B cell (primary cell): ENCODE measurements at places on chromosomes 2 and 18. TPM values are rescaled to one million over a fixed set of nuclear protein-coding genes. Genes with fewer than 3 reads are reported as not detected.
A peak's percentile ranks its signal among the peaks of the same experiment; 100 is the strongest.

Gene SCTR
- not detected in 2 replicates for total RNA-seq

Gene ERLEC1
- total RNA-seq: 22.9 and 24.5 TPM in 2 replicates

Gene PLEKHA3
- total RNA-seq: 29.3 and 37.7 TPM in 2 replicates

Gene BCL2L11
- 164 and 175 TPM in 2 replicates for total RNA-seq

Gene NT5C1B
- total RNA-seq: not detected in 2 replicates

Gene TMEM37
- not detected in 2 replicates for total RNA-seq

Gene PLGLB2
- total RNA-seq: 6.1 and 6.5 TPM in 2 replicates

Gene CCL20
- not detected in 2 replicates for total RNA-seq

Gene TUBA4B
- total RNA-seq: not detected in 2 replicates

DNA sequence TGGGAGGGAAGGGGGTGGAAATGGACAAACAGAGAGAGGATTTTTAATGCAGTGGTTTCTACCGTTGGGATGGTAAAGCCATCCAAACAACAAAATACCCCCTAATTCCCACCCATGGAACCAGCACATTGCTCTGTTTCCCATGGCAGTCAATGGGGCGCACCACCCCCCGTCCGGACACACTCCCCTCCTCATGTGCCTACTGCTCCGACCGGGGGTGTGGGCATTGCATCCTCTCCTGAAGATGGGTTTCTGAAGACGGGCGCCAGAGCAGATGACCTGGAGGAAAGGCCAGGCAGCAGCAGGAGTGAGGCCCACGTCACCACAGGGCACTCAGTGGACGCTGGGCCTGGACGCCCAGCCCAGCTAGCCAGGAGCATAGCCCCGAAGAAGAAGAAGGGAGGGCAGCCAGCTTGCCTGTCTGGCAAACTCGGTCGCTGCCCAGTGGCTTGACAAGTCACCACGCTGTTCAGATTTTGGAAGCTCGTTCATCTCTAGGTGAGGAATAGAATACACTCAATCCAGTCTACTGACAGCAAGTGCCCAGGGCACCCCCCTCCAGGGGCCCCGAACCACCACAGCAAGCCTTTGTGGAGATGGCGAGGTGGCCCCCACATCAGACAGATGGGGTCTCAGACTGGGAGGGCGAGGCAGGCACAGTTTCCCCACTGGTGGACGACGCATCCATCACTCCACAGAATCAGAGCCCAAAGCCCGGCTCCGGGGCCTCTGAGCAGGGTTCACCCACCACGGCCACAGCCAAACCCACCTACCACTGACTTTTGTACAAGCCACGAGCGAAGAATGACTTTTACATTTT lies 296.2 kb upstream of the SALL3 start:
- no peaks in the 10 kb centered on the region for H3K27me3 ChIP-seq
- no peak overlapping the region for H3K27ac ChIP-seq
- H3K4me1 ChIP-seq: no peaks in the 10 kb centered on the region
- no peaks in the 10 kb centered on the region for H3K36me3 ChIP-seq
- DNase-seq: no peak
- no peak overlapping the region for H3K4me3 ChIP-seq

- H3K36me3 ChIP-seq: peaks cover 48% of the 10 kb centered on the region
- peak overlapping the region; percentile 80 for H3K27ac ChIP-seq
- H3K27me3 ChIP-seq: no peaks in the 10 kb centered on the region
- no peak for DNase-seq
- H3K4me1 ChIP-seq: peaks cover 93% of the 10 kb centered on the region
Observed at GRCh38 chr2:134268265-134268664, 14.4 kb downstream of the MGAT5 start.

- peak; percentile 84 for DNase-seq
- H3K4me3 ChIP-seq: no peak overlapping the region
- no peak overlapping the region for H3K27ac ChIP-seq
- H3K36me3 ChIP-seq: no peaks in the 10 kb centered on the region
- H3K4me1 ChIP-seq: peaks cover 9% of the 10 kb centered on the region
Observed at GRCh38 chr18:58565021-58565420, 63.9 kb downstream of the ALPK2 start.

- H3K4me3 ChIP-seq: no peak overlapping the region
- H3K36me3 ChIP-seq: no peaks in the 10 kb centered on the region
- no peaks in the 10 kb centered on the region for H3K4me1 ChIP-seq
- no peak overlapping the region for H3K27ac ChIP-seq
- H3K27me3 ChIP-seq: no peaks in the 10 kb centered on the region
- no peak for DNase-seq
Observed at GRCh38 chr18:44518091-44518615, 162.5 kb upstream of the SETBP1 start.

GRCh38 chr2:22273853-22274252 lies 1111.1 kb upstream of the KLHL29 start:
- no peaks in the 10 kb centered on the region for H3K27me3 ChIP-seq
- no peak overlapping the region for H3K4me3 ChIP-seq
- no peaks in the 10 kb centered on the region for H3K4me1 ChIP-seq
- no peak overlapping the region for H3K27ac ChIP-seq

DNA sequence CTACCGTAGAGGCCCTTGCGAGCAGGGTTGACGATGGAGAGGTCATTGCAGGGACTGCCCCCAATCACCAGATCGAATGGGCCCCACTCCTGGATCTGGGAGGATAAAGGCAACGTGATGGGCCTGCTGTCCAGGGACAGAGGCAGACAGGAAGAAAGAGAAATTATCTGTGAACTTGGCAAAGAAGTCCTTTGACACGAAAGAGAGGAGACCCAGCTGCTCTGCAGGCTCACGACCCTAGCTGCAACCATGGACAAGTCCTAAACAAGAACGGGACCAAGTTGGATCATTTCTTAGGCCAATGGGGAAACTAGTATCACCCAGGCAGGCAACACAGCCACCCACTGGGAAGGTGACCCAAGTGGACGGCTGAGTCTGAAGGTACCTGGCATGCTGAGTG lies 72.3 kb upstream of the POMC start:
- no peaks in the 10 kb centered on the region for H3K27me3 ChIP-seq
- no peak overlapping the region for H3K4me3 ChIP-seq
- H3K27ac ChIP-seq: no peak overlapping the region
- no peaks in the 10 kb centered on the region for H3K4me1 ChIP-seq
- no peak for DNase-seq

- no peaks in the 10 kb centered on the region for H3K27me3 ChIP-seq
- no peak overlapping the region for H3K27ac ChIP-seq
- peaks cover 62% of the 10 kb centered on the region for H3K36me3 ChIP-seq
- H3K4me1 ChIP-seq: peaks cover 18% of the 10 kb centered on the region
Observed at GRCh38 chr2:61882850-61883249, 5.6 kb downstream of the CCT4 start.

DNA sequence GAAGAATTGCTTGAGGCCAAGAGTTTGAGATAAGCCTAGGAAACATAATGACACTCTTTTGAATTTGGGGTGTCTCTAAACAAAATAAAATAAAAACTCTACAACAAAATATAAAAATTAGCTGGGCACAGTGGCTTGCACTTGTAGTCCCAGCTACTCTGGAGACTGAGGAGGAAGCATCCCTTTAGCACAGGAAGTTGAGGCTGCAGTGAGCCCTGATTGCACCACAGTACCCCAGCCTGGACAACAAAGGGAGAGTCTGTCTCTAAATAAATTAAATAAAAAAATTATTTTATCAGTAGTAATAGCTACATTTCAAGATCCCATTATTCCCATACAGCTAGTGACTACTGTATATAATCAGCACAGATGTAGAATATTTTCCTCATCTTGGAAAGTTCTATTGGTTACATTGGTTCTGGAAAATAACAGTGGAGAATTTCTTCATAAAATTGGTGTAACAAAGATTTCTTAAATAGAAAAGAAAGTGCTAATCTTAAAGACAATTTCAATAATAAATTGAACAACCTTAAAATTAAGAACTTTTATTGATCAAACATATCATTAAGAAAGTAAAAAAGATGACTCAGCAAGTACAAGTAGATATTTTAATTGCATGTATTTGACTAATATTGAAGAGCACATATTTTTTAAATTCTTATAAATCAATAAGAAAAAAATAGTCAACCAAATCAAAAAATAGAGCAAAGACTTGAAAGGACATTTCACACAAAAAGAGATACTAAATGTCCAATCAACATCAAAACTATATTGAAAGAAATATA lies 90.4 kb upstream of the KYNU start:
- no peak overlapping the region for H3K27ac ChIP-seq
- H3K27me3 ChIP-seq: no peaks in the 10 kb centered on the region
- H3K4me3 ChIP-seq: no peak overlapping the region
- H3K36me3 ChIP-seq: no peaks in the 10 kb centered on the region

GRCh38 chr2:239882331-239882732 lies 142.8 kb downstream of the NDUFA10 start:
- no peak overlapping the region for H3K27ac ChIP-seq
- H3K36me3 ChIP-seq: no peaks in the 10 kb centered on the region
- H3K4me3 ChIP-seq: no peak overlapping the region
- H3K4me1 ChIP-seq: no peaks in the 10 kb centered on the region
- no peaks in the 10 kb centered on the region for H3K27me3 ChIP-seq
- DNase-seq: peak; percentile 57

DNA sequence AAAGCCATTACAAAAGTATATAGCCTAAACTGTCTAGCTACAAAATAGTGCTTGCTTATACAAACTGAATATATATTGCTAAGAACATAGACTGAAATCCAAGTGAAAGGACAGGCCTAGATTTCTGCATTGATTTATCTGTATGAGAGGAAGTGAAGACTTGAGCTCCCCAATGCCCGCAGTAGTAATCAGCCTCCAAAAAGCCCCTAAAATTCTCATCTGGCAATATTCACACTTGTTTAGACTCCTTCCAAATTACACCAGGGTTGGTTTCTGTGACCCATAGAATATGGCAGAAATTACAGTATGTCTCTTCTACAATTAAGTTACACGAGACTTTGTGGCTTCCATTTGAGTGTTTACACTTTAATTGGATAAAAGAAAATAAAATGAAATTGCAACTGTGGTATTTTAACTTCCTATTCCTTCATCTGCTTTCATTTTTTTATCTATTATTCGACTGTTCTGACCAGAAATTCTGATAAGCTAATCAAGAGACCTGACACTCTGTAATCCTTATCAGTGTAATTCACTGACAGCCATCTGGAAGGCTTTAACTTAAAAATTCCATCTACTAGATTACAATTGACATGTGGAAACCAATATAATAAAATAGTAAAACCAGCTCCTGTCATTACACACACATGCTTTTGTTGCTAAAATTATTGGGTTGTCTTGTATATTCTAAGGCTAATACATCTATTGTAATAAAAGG lies 21.1 kb downstream of the ABCB11 start:
- no peak overlapping the region for H3K4me3 ChIP-seq
- H3K27me3 ChIP-seq: no peaks in the 10 kb centered on the region
- H3K4me1 ChIP-seq: no peaks in the 10 kb centered on the region
- H3K36me3 ChIP-seq: no peaks in the 10 kb centered on the region
